IPS-NIHi11 (cell line): ENCODE measurements at places on chromosomes 7 and 10.

GRCh38 chr7:35617041-35617440 lies 77.9 kb downstream of the HERPUD2 start:
- DNase-seq: no peak

DNA sequence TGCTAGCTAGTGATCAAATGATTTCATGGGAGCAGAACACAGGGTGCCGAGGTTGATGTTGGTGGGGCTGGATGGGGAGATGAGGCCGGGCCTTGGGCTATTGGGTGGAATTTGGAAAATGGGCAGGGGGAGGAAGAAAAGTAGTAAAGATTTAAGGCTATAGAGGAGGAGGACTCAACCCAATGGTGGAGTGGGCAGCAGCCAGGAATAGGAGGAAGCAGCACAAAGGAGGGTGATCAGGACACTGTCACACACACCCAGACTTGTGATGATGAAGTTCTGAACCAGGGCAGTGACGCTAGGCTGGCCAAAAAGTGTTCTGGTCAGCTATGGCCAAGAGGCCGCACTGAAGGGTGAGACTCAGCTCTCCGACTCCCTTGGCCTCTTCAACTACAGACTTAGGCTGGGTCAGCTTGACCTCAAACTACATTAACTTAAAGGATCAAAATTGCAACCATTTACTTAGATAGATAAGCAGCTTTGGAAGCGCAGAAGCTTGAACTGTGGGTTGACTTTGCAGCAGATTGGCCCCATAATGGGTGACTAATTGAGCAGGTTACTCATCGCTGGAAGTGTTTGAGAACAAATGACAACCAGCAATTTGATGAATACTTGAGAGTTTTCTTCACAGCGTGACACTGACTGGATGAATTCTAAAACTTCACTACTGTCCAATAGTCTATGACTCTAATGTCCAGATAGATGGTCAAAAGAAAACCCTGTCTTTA lies 29.4 kb upstream of the GPR26 start:
- DNase-seq: no peak

DNA sequence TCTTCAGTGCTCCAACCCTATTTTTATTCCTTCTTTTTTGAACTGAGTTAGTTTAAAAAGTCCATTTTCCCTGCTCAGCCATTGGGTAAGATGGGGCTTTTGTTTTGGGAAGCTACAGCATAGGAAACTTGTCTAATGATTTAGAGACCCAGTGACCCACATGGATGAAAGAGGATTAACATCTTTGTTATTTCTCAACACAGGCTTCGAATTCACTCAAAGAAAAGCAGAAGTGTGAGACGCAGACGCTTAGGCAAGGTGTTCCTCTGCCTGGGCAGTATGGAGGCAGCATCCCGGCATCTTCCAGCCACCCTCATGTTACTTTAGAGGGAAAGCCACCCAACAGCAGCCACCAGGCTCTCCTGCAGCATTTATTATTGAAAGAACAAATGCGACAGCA lies 152.0 kb downstream of the HDAC9 start:
- DNase-seq: no peak

GRCh38 chr10:23341004-23341403 lies 3.6 kb downstream of the C10orf67 start:
- DNase-seq: no peak

GRCh38 chr7:25949736-25950487 lies 202.1 kb upstream of the NFE2L3 start:
- DNase-seq: peak; percentile 37

DNA sequence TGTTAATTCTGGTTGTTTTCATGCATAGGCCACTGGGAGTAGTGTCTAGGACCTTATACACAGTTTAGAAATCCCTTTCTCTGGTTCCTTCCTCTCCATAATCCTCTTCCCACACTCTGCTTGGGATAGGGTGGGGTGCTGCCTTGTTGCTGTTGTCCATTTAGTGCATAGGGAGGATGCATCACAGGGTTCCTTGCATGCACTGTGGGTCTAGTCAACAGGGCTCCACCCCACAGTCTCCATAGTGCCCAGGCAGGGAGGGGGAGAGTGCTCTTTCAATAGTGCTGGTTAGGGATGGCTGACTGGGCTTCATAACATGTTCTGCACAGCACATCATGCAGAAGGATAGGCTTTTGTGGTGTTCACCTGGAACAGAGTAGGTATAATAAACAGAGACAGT lies 81.1 kb downstream of the ARHGAP12 start:
- DNase-seq: no peak

DNA sequence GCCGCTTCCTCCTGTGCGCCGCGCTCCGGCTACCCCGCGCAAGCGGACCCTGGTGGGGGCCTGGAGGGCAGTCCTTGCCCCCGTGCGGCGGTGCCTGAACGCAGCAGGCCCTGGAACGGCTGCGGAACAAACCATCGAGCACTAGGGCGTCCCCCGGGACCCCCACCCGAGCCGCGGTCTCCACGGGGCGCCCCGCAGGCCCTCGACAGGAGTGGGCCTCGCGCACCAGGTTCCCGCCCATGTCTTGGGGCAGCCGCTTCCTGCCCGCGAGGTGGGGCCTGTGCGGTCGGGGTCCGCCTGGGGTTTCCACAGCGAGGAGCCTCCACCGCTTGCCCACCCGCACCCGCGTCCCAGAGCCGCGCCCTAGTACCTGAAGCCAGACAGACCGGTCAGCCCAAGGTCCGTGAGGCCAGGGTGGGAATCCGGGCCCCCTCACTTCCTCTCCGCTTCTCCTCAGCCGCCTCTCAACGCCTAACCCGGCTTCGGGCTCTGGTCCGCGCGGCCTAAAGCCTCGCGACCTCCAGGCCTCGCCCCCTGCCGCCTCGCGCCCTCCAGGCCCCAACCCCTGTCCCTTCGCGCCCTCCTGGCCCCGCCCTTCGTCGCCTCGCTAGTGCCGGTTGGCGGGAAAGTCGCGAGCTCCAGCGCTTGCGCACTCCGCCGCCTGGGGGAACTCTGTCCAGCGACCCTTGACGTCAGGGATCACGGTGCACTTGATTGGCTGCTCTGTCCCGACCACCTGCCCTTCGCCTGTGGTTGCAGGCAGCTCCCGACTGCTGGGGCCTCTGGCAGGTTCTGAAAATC lies 7.0 kb upstream of the GBX1 start:
- no peak for DNase-seq

DNA sequence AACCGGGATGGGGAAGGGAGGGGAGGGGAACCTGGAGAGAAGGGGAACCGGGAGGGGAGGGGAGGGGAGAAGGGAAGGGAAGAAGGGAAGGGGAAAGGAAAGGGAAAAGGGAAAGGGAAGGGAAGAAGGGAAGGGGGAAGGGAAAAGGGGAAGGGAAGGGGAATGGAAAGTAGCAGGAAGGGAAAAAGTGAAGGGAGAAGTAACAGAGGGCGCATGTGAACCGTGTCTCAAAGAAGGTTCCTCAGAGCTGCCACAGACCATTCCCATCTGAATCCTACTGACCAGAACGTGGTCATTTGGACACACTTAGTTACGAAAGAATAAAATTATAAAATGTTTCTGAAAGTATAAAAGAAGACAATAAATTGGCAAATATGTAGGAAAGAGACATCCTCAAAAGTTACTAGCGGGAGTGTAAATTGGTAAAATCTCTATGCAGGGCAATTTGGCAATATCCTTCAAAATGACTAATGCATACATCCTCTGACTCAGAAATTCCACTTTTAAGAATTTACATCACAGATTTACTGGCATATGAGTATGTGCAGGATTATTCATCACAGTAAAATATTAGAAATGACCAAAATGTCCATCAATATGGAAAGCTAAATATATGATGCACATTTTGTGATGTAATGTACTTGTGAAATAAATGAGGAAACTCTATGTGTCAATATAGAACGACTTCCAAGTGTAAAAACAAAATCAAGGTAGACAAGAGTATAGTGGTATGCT lies 12.9 kb downstream of the C10orf67 start:
- DNase-seq: no peak

DNA sequence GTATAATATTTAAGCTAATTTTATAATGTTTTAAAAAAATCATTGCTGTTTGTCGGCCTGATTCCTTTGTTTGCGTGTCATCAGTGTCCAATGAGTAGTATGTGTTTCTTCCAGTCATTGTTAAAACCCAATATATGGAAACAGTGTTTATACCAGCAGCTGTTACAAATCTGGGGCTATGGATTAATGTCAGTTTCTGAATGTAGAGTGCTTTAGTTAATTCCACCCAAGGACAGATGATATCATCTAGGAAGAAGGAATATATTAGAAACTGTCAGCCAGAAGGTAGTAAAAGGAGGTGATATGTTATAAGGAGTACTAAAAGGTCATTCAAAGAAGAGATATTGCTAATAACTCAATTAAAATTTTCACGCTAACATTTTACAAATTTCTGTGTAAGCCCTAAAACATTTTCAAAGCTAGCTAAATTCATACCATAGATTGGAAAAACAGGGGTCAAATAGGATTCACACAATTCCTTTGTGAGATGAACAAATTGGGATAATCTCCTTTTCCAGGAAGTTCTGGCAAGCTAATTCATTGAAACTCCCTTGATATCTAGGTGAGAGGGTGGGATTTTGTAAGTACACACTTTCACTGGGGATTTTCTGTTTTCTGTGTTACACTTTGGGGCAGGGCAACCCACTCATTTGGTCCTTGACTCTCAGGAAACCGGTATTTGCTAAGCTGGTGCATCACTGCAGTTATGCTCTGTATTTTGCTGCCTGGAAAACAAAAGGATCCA lies 448.8 kb downstream of the LRMDA start:
- DNase-seq: no peak

- DNase-seq: no peak
Measured at GRCh38 chr7:142954680-142955268, 7.4 kb downstream of the KEL start.

DNA sequence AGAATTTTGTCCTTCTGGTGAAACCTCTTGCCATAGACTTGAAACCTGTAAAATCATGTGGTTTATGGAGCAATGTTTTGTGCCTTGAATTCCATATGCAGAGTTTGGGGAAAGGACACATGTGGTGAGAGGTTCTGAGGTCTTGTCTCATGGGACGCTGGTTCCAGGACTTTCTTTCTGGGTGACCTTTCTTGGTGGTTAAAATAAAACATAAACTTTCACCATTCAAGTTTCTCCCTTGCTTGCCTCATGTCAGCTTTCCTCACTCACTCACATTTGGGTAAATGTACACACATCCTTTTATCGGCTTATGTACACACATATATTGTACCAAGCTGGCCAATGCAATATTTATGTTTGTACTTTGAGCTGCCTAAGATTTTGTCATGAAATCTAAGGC lies 144.9 kb upstream of the CELF2 start:
- DNase-seq: no peak

DNA sequence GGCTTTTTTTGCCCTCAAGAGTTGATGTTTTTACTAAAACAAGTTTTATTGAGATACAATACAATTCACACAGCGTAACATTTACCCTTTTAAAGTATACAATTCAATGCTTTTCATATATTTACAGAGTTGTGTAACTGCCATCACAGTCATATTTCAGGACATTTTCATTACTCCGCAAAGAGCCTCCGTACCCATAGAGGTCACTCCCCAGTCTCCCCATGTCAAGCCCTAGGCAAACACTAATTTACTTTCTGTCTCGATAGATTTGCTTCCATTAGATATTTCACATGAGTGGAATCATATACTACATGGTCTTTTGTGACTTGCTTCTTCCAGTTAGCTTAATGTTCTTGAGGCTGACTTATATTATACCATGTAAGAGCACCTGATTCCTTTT lies 183.8 kb downstream of the PRKCQ start:
- DNase-seq: no peak

GRCh38 chr10:121961456-121961855 lies 13.6 kb downstream of the NSMCE4A start:
- DNase-seq: no peak

DNA sequence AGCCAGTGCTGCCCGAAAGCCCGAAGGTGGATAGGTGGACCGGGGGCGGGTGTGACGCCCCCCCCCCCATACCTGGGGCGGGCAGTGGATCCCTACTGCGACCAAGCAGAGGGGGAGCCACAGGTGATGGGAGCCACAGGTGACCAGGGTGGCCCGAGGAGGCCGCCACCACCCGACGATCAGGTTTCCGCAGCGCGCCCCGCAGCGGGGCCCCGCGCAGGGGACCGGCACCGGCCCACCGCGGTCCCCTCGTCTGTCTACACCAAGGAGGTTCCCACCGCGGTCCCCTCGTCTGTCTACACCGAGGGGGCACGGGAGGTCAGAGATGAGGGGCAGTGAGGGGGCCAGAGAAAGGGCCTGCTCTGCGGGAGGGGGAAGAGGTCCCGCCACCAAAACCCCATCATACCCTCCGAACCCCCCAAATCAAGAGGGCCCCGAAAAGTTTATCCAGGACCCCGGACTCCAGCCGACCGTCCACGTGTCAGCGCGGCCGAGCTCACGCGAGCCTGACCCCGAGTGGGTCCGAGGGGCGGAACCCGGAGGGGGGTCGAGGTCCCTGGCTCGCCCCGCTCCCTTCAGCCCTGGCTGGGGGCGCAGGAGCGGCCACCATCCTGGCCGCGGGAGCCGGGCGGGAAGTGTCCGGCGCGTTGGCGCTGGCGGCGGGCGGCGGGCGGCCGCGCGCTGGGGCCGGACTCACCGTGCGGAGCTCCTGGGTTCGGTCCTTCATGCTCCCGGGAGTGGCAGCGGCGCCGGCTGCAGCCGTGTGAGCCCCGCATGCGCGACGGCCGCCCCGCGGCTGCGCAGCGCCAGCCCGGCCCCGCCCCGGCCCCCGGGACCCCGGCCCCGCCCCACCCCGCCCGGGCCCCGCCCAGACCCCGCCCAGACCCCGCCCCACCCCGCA lies at the start of gene STX1A:
STX1A (minus strand) TSS at position 765 of the 901 bp plus-strand sequence; CDS start at position 727, 38 bp downstream.
- DNase-seq: peak; percentile 98

- DNase-seq: peak; percentile 82
Measured at GRCh38 chr7:4479367-4480039, 202.6 kb upstream of the FOXK1 start.

GRCh38 chr10:128386816-128387604 lies 260.8 kb upstream of the MKI67 start:
- no peak for DNase-seq
